ENCODE measurements at places on chromosomes 2 and 18.
A peak's percentile ranks its signal among the peaks of the same experiment; 100 is the strongest.

DNA sequence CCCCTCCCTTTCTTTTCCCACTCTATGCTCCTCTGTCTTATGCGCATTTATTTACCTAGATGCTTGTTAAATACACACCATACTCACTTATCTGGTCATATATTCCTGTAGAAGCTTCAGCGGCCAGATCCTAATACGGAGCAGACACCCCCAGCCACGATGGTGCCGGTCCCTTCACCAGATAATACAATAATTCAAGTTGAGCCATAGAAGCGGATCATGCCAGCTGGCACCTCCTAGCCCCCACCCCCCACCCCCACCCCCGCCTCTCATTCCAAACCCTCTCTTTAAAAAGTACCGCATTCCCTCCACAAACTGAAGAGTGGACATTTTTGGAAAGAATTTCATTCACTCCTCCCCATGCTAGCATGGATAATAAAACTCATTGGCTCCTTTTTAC lies 95.2 kb downstream of the BIN1 start:
- DNase-seq = no peak

DNA sequence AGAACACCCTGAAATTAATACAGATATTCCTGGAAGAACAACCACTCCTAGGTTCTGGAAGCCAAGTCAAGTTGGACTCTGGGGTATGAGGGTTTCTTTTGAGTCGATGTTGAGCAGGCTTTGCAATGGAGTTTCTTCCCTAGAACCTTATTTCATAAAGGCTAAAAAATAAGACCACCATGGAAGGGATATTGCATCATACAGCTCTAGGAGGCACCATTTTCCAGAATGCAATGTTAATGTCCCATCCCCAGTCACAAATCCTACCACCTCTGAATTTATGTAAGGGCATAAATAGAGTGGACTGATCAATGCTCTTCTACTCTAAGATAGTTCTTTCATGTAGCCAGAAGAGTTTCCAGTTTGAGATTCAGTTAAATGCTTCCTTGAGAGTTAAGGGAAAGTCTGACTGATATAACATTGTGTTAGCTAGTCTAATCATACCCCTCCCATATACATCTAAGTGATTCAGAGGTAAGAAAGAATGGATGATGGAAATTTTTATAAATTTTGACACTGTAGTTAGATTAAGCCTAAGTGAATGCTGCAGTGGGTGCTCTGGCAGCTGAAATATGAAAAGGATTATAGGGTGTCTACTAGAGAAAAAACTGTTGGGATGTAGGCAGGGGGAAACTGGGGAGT lies 22.0 kb downstream of the ARHGAP15 start:
- no peak for DNase-seq

DNA sequence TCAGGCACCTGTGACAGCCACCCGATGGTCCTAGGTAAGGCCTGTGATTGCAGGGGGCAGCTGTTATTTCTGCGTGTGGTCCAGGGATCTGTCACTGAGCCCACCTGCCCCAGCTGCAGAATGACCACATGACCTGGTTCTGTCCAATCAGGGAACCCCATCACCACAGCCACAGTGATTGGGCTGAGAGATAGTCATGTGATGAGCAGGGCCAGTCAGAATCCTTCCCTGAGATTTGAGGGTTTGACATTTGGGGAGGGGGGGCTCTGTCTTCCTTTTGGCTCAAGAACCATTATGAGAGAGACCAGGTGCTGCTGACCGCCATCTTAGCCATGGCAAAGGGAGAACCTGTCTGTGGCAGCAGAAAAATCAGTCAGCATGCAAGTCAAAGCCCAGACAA lies 147.2 kb downstream of the SMAD7 start:
- no peak for DNase-seq

GRCh38 chr2:18829251-18829902 lies 240.0 kb upstream of the NT5C1B start:
- no peak for DNase-seq

DNA sequence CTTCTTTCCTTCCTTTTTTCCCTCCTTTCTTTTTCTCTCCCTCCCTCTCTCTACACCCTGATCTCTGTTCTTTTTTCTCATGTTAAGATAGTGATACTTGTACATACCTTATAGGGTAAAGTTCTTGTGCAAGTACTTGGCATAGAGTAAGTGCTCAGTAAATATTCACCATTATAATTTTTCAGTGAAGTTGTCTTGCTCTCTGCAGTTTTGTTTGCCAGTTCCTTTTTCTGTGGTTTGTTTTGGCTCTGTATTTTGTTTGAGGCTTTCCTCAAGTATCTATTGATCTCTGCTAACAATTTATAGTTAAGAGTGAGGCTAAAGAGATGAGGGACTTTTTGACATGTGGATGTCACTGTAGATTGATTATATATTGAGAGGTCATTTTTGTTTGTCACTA lies 48.0 kb downstream of the MTX2 start:
- no peak for DNase-seq

GRCh38 chr2:223222397-223222796 lies 170.4 kb downstream of the KCNE4 start:
- DNase-seq = no peak

DNA sequence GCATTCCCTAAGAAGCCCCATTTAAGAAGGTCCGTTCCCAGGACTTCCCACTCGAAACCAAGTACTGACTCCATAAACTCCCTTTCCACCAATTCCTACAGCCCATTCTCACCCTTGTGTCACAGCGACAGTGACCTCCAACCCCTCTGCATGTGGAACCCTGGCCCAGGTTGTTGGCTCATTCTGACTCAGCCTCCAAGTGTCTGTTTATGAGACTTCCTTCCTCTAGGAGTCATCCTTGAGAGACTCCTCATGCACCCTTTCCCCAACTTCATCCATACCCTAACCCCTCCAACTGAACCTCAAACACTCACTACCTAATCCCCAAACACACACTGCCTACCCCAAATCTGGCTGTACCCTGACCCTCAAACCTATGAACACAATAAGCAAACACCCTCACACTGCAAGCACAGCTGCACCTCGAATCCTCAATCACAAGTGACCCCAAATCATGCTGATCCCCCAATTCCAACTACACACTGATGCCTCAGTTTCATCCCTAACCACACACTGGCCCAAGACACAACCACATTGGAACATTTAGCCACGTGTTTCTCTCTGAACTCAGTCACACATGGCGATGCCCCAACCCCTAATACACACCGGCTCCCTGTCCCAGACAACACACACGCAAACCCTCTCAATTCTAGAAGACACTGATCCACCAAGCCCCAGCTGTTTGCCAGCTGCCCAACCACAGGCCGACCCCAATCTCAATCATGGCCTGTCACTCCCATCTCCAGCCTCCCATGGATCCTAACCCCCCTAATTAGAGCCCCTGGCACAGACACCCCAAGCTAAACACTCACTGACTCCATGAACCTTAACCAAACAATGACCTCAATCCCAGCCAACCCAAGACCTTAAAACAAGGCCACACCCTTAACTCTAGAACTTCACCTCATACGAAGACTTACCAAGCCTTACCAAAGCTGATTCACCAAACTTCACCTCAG lies 219.6 kb downstream of the CYP26B1 start:
- DNase-seq = no peak

- no peak for DNase-seq
Observed at GRCh38 chr2:2839782-2840531, 508.9 kb upstream of the MYT1L start.

GRCh38 chr2:200305797-200306195 lies 697 bp upstream of the SPATS2L start:
- no peak for DNase-seq

DNA sequence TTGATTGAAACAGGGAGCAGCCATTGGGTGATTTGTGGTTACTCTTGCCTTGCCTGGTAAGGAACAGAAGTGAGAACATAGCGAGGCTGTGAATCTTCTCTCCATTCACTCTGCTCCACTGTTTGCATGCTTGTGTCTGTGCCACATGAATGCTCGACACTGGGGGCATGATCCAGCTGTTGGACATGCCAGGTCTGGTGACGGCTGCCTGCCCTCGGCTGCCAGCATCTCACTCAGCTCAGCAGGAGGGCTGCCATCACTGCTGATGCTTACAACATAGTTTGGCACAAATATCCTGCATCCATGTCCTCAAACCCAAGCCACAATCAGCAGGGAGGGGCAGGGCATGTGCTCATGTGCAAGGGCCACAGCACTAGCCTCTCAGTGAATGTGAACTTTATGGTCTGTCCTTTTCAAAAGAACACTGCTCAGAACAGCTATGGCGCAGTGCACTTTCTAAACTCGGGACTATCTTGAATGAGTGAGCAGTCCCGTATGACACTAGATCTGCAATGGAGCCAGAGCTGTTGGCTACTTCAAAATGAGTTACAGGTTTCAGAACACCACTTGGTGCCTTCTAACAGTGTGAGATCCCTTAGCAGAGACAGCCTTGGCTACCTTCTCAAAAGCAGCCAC lies 126.3 kb downstream of the NRP2 start:
- no peak for DNase-seq

- no peak for DNase-seq
Observed at GRCh38 chr2:26412091-26412673, 10.5 kb downstream of the DRC1 start.

- no peak for DNase-seq
Observed at GRCh38 chr2:176099728-176100546, at the start of gene HOXD12. Gene HOXD12 (plus strand): TSS chr2:176099795. CDS start chr2:176099802, 7 bp downstream.

GRCh38 chr2:227765788-227766372 lies 20.2 kb downstream of the SCYGR8 start:
- DNase-seq = no peak

DNA sequence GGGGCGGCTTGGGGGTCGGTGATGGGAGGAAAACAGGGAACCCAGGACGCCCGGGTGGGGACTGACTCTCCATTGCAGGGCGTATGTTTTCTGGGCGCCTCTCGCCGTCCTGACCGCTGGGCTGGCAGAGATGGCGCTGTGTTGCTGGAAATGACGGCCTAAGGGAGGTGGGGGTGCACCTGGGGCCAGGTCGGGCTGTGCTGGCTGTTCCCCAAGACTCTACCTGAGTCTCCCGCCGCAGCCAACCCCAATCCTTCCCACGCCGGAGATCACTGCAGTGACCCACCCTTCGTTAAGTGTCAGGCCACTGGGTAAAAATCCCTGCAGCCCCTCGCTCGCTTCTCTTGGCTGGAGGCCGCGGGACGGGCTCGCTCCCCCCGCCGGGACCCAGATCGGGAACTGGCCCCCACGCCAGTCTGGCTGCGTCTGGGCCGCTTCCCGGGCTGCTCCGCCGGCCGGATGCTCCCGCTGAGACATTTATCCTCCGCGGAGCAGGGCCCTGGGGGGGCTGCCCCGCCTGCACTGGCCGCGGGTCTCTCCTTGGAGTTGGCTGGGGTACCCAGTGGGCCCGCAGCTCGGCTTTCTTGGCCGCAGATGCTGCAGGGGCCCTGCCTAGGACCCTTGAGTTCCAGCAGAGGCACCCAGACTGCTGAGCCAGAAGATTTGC lies 7.8 kb upstream of the ARMC9 start:
- no peak for DNase-seq

GRCh38 chr2:201378496-201379397 lies 21.6 kb upstream of the FLACC1 start:
- no peak for DNase-seq

DNA sequence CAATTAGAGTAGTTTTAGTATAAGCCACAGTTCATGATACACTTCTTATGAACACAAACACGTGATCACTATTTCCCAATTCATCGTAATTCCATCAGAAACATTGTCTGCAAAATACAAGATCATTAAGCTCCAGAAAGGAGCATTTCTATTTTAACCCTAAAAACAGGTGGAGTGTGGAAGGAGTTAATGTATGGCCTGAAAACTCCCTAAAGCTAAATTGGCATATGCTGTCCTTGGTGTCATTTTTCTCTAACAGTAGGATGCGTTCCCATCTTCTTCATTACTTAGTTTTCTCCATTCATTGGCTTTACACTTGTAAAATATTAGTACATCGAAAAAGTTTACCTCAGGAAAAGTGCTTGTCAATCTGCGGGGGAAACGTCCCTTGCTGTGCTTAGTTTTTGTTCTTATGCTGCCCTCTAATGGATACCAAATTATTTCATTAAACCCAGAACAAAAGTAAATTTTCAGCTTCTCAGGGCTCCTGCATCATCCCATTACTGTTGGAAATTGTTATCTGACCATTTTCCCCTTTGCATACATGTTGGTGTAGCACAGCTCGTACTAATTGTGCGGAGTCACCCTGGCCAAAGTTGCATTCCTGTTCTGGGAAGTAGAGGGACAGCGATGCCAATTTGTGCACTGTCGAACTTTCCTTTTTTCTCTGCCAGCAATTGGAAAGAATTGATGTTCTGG lies 153.4 kb downstream of the GPD2 start:
- peak; percentile 1 for DNase-seq

- DNase-seq = no peak
Observed at GRCh38 chr2:47650001-47650535, 132.9 kb upstream of the MSH6 start.

- DNase-seq = no peak
Observed at GRCh38 chr18:36051760-36052159, 15.6 kb downstream of the RPRD1A start.

- DNase-seq = no peak
Observed at GRCh38 chr18:32271672-32272208, 81.9 kb downstream of the MEP1B start.

- DNase-seq = no peak
Observed at GRCh38 chr2:17947113-17947512, 68.6 kb downstream of the KCNS3 start.

DNA sequence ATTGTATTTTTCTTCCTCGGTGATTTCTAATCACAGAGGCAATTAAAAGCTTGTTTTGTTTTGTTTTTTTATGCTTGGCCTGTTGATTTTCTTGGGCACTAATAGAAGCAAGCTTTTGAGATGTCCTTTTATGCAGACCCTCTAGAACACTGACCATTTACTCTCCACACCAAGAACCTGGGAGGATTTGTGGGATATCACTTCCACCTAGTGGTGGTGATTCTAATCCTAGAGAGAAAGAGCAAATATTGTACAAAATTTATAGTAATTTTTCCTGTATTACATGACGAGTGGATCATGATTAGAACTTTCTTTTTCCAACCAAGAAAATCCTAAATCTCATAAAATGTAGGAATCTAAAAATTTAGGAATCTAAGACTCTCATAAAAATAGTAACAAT lies 23.4 kb downstream of the NEMP2 start:
- DNase-seq = no peak
